Pancreas (tissue), 10 donors: ENCODE measurements at places on chromosomes 2 and 18. TPM values are rescaled to one million over a fixed set of nuclear protein-coding genes. Genes with fewer than 3 reads are reported as not detected.

Gene ARHGAP28
- total RNA-seq, result 9.8 TPM

- no peak for DNase-seq
Observed at GRCh38 chr2:120461092-120461491, 115.2 kb downstream of the INHBB start.

- DNase-seq, result no peak
Observed at GRCh38 chr2:122307763-122308162, 552.3 kb downstream of the TSN start.

GRCh38 chr18:45164551-45164950 lies 450.7 kb upstream of the SLC14A2 start:
- DNase-seq, result no peak

DNA sequence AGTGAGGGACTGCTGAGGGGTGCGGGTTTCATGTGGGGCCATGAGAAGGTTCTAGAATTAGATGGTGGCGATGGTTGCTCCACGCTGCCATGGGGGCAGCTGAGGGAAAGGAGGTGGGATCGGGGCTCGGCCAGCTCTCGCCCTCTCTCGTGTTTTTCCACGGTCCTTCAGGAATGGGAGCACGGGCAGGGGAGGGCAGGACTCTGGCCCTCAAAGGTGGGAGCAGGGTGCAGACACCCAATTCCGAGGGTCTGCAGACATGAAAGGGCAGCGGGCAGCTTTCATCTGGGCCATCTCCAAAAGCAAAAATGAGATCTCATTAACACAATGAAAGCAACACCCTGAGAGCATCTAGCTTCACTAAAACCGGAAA lies 53.4 kb upstream of the SALL3 start:
- DNase-seq, result no peak

Gene HMSD
- total RNA-seq, result not detected

Gene ARHGAP15
- total RNA-seq, result 4.5 TPM

Gene CHRND
- 0.22 TPM for total RNA-seq

DNA sequence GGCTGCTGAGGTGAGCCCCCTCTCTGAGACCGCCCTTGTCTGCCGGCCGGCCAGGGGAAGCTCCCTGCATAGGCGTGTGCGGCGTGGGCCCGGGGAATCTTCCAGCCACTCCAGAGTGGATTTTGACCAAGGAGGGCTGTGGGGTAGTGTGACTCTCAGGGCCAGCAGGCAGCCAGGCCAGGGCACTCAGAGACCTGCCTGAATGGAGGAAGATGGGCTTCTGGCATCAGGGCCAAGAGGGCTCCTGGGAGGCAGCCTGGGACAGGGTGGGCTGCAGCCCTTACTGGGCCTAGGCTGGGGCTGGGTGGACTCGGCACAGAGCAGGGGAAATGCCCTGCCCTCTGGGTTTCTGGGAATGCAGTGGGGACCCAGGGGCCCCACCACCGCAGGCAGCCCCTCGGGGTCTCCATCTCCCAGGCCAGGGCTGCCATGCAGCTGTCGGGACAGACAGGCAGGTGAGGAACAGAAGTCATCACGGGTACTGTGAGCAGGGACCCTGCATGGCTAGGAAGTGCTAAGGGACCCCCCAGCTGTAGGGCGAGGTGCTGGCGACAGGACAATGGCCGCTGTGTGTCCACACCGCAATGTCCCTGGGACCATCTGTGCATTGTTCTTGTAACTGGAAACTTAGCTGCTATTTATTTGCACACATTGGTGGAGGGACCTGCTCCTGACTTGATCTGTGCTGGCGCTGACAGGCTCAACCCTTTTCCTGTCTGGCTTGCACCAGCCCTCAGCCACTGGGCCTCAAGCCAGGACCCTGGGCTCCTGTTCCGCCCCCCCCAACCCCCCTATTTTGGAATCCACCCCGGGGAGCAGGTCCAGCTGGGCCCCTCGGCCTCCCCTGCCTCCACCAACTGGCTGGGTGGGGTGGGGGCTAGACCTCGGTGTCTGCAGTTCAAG lies 4.1 kb downstream of the PDCD1 start:
- peak; percentile 51 for DNase-seq

GRCh38 chr18:52907543-52908308 lies 567.7 kb downstream of the DCC start:
- no peak for DNase-seq

GRCh38 chr2:20583425-20583881 lies 67.4 kb downstream of the HS1BP3 start:
- no peak for DNase-seq

DNA sequence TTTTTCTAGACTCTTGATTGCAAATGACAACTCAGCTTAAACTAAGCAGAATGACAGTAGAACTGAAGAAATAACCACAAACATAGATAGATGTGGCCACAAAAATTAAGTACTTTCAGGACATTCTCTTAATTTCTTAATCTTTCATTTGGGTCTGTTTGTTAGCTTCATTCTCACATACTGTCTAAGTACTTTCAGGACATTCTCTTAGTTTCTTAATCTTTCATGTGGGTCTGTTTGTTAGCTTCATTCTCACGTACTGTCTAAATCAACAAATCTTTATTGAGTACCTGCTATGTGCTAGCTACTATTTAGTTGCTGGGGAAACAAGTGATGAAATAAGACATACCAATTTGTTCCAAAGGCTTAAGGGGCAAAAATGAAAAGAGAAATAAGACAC lies 35.1 kb downstream of the FAM117B start:
- DNase-seq, result no peak

DNA sequence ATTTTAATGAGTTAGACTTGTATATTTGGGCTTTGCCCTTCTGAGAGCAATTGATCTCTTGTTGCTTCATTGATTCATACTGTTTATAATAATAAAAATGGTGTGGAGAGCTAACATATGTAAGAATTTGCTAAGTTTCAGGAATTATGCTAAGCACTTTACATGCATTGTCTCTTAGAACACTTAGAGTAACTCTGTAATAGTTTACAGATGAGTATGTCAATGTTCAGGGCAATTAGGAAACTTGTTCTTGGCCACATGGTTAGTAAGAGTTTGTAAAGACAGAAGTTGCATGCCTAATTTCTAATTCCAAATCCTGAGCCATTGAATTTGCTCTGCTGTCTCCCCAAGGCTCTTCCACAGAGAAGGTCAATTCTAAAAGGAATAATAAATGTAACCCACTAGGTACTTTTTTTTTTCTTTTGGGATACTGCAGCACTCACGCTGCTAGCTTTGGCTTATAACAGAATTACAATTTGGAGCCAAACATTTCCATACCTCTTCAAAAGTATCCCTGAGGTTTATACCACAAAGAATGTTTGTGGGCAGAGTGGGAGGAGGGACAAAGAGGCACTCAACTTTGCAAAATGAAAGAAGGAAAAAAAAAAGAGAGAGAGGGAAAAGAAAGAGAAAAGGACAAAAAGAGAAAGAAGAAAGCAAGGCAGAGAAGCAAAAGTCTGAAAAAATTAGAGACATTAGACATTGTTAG lies 232.4 kb downstream of the CALCRL start:
- no peak for DNase-seq

Gene SMYD1
- not detected for total RNA-seq

- DNase-seq, result no peak
Observed at GRCh38 chr2:43070676-43071502, 155.5 kb downstream of the ZFP36L2 start.
